ENCODE measurements at places on chromosomes 7 and 10.

- no peak for DNase-seq
Measured at GRCh38 chr7:71491336-71491735, 359.4 kb downstream of the GALNT17 start.

- DNase-seq, result no peak
Measured at GRCh38 chr7:82528577-82529310, 85.2 kb upstream of the CACNA2D1 start.

DNA sequence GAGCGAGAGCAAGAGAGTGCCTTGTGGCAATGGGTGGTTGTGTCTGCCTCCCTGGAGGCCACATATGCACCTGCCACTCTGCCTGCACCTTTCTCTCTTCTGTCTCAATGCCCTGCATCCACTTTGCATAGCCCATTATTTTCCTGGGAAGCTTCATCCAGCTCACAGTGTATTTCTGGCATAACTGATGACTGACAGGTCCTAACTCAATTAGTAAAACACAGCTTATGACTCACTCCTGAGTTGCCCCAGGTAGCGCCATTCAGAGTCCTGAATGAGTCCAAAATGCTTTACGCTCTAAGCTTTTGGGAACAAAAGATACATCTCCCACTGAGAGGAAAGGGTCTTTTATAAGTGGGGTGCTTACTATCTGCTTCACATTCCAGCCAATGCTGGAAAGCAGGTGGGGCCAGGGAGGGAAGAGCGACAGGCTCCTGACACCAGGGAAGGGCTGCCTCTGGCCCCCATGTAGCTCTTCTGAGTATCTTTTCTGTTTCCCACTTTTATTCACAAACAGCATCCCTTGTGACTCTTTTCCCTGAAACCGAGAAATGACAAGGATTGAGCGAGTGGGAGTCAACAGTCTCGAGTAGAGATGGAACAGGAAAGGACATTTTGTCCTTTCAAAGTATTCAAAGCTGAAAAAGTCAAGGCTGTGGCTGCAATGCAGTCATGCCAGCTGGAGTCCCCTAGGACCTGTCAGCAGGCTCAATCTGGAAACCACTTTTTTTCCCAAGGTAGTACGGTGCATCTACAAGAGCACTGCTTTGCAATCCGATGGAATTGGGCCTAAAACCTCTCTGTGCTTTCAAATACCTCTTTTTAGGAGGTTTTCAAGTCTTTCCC, 479.3 kb upstream of the PODXL start:
- DNase-seq, result no peak

DNA sequence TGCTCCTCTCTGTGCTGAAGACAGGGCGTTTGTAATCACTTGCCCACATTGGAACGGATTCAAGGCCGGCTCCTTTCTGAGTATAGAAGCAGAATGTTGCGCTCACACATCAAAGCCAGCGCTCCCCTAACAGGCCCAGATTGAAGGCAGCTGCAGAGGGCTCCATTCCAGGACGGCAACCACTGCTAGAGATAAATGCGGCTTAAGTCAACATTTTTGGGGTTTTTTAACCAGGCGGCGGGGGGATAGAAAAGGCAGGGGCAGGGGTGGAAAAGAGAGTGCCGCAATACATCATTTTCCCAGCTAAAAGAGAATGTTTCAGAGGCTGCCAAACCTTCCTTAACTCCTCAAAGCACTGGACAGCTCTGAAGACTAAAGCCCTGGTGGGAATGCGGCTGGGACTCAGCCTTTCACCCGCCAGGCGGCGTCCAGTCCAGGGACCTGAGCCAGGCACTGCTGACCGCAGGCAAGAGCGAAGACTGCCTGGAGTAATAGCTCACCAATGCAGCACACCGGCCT, 189.6 kb downstream of the TNS3 start:
- no peak for DNase-seq

GRCh38 chr10:125331056-125331455, 170.7 kb upstream of the CTBP2 start:
- no peak for DNase-seq

DNA sequence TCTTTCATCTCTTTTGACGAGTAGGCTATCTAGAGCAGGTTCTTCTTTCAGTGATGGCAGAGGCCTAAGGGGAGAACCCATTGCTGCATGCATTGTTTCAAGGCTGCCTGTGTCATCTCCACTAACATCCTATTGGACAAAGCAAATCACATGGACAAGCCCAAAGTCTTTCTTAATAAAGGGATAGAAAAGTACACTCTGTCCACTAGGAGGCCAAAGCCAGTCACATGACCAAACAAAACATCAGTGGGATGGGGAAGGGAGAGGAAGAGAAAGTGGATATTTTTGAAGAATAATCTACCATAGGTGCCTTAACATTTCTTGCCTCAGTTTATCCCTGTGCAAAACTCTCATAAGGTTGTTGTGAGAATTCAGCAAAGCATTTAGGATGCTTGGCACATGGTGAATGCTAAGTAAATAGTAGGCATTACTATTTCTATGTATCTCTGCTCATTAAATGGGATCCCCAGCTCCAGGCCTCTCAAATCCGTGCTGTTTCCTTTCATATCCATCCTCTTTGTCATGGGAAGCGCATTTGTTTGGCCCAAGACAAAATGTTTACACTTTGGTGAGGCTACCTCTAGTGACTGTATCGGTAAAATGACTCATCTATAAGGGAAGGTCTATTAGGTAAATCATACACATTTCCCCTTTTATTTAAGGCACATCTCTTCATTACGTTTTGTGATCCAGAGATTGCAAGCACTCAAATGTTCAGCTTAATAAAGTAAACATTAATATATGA, 16.7 kb upstream of the CADPS2 start:
- no peak for DNase-seq

DNA sequence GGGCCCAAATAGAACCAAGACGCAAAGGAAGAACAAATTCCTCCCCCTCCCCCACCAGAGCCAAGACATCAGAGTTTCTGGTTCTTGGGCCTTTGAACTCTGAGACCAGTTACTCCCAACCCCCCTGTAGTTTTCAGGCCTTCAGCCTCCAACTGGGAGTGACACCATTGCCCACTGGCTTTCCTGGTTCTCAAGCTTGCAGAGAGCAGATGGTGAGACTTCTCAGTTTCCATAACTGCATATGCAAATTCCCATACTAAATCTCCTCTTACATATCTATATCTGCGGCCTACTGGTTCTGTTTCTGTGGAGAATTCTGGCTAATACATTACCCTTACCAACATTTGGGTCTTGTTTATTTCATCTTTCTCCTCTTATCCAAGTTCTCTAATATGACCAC, 762.9 kb downstream of the GRM8 start:
- no peak for DNase-seq

DNA sequence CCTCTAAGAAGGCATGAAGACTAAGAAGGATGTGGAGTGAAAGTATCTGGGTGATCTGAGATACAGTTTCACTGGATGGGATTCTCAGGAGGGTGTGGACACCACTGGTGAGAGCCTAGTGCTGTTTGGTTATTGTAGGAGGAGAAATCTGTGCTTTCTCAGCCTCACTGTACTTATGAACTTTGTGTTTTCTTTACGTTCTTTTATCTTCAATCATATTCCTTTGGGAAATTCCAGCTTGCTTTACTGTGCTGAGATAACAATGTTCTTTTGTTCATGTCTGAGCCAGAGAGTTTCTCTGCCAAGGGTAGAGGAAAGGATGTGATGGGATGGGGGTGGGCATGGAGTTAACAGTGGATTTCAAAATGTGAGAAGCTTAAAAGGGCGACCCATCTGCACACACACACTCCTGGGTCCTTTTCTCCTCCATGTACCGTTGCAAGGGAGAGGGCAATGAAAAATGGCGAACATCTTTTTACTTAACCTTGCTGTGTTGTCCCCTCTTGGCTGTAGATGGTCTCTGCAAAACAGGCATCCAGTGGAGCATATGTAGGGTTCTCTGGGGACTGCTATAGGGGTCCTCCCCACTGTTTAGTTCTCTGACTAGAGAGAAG, 25.0 kb upstream of the TAX1BP1 start:
- peak; percentile 96 for DNase-seq

- DNase-seq, result no peak
Measured at GRCh38 chr10:59672150-59672875, 37.3 kb downstream of the SLC16A9 start.

- no peak for DNase-seq
Measured at GRCh38 chr10:103580430-103580829, 86.9 kb downstream of the NEURL1 start.

GRCh38 chr10:58817201-58817846, 304.7 kb downstream of the BICC1 start:
- DNase-seq, result peak; percentile 3

DNA sequence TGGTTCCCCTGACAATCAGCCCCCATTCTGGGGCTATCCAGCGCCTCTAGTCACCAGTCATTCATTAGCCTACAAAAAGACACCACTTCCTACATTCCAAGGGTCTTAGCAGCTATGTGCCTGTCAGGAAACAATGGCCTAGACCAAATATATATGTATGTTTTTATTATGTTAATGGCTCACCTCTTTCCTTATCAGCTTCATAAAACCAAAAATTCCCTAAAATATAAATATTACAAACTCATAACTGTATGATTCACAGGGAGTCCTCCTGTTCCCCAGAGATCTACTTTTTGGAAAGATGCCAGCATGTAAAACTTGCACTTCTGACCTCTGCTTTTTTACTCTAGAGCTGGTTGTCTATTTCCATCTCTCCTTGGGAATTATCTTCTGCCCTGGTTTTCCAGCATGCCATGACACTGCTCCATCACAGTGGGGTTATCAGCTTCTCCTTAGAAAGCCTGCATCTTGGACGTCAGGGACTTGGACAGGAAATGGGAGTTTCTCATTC, 79.2 kb downstream of the ABCA13 start:
- DNase-seq, result peak; percentile 84

All from endothelial cell of umbilical vein (primary cell).